ENCODE measurements at places on chromosomes 4 and X. TPM values are rescaled to one million over a fixed set of nuclear protein-coding genes. Genes with fewer than 3 reads are reported as not detected.

Gene NPY5R
- total RNA-seq = not detected

Gene HMX1
- total RNA-seq = not detected

Gene C4orf50
- total RNA-seq = not detected

Gene SLC25A31
- total RNA-seq = not detected

Measured in fibroblast of the aortic adventitia (primary cell).